Central memory CD8-positive, alpha-beta T cell (primary cell): ENCODE measurements at places on chromosomes 2 and 18.

GRCh38 chr2:30134582-30134981 is 12.2 kb upstream of the YPEL5 start:
- no peak for DNase-seq
- peaks cover 28% of the 10 kb centered on the region for H3K27me3 ChIP-seq
- no peaks in the 10 kb centered on the region for H3K4me1 ChIP-seq
- no peak overlapping the region for H3K27ac ChIP-seq
- no peak overlapping the region for H3K4me3 ChIP-seq
- H3K36me3 ChIP-seq, result peaks cover 2% of the 10 kb centered on the region

GRCh38 chr2:176931588-176932563 is 280.7 kb upstream of the HNRNPA3 start:
- H3K36me3 ChIP-seq, result peaks cover 4% of the 10 kb centered on the region
- peak overlapping the region; percentile 56 for H3K4me3 ChIP-seq
- no peaks in the 10 kb centered on the region for H3K27me3 ChIP-seq
- H3K27ac ChIP-seq, result peak overlapping the region; percentile 67

DNA sequence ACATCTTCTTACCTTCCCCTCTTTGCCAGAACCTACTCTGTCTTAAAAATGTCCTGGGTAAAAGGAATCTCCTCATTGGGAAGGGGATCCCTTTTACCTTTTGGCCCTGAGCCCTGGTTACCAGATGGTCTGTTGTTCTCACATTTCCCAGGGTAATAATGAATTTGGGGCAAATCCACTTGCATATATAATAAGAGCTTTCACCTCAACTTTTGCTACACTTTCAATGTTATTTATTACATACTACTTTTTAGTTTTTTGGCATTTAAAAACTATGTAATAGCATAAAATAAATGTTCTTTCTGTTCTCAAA is 15.0 kb downstream of the CERS6 start:
- no peaks in the 10 kb centered on the region for H3K27me3 ChIP-seq
- H3K27ac ChIP-seq, result no peak overlapping the region
- DNase-seq, result no peak
- no peaks in the 10 kb centered on the region for H3K36me3 ChIP-seq

DNA sequence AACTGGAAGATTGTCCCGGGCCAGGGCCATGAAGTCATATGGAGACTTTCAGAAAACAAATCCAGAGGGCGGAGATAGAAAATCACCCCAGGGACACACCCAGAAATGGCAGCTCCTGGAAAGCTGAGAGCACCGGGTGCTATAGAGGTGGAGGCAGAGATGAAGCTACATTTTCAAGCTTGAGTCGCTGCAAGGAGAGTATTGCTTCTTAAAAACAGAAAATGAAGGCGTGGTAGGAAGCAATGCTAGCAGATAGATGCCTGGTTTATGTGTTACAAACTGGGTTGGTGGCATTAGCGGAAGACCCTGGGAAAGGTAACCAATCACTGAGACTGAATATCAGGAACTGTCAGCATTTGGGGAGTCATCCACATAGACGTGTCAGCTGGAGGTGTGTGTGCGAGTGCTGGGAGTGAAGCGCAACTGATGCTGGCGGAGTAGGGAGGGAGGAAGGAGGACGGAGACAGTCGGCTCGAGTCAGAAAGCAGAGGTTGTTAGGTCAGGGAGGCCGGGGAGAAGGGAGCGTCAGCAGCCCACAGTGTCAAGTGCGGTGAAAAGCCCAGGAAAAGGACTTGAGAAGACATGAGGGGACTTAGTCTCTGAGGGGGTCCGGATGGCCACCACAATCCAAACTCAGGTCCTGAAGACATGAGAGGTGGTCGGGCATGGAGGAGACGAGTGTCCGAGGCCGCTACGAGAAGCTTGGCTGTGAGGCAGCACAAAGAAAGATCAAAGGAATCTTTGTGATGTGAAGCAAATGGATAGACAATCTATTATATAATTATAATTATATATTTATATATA is 45.4 kb downstream of the C18orf63 start:
- H3K27me3 ChIP-seq, result peaks cover 28% of the 10 kb centered on the region
- peaks cover 2% of the 10 kb centered on the region for H3K36me3 ChIP-seq
- H3K4me1 ChIP-seq, result no peaks in the 10 kb centered on the region

- DNase-seq, result no peak
- no peaks in the 10 kb centered on the region for H3K4me1 ChIP-seq
- no peak overlapping the region for H3K27ac ChIP-seq
- H3K4me3 ChIP-seq, result no peak overlapping the region
Measured at GRCh38 chr18:35851286-35851970, 121.1 kb upstream of the RMP24 start.

- DNase-seq, result no peak
- peaks cover 1% of the 10 kb centered on the region for H3K36me3 ChIP-seq
- H3K4me3 ChIP-seq, result no peak overlapping the region
- H3K27me3 ChIP-seq, result no peaks in the 10 kb centered on the region
- no peak overlapping the region for H3K27ac ChIP-seq
- no peaks in the 10 kb centered on the region for H3K4me1 ChIP-seq
Measured at GRCh38 chr2:19219060-19219459, 139.4 kb downstream of the OSR1 start.

GRCh38 chr18:49999128-49999527 is 185.8 kb upstream of the ACAA2 start:
- no peak for DNase-seq
- no peak overlapping the region for H3K4me3 ChIP-seq
- no peak overlapping the region for H3K27ac ChIP-seq
- no peaks in the 10 kb centered on the region for H3K4me1 ChIP-seq
- no peaks in the 10 kb centered on the region for H3K36me3 ChIP-seq

DNA sequence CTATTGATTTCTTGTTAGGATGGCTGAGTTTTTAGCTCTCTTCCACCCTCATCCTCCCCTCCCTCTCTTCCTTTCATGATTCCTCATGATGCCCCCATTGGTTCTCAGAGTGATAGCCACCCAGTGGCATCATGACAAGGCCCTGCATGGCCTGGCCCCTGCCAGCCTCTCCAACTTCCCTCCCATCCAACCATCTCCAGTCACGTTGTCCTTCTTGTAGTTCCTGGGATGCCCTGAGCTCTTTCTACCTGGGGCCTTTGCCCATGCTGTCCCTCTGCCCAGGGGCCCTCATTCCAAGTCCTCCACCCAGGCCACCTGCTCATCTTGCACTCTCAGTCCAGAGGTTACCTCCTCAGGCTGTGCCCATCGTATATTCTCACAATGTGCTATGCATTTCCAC is 247.5 kb downstream of the TFCP2L1 start:
- H3K27ac ChIP-seq, result no peak overlapping the region
- peaks cover 10% of the 10 kb centered on the region for H3K27me3 ChIP-seq
- no peaks in the 10 kb centered on the region for H3K36me3 ChIP-seq
- H3K4me3 ChIP-seq, result no peak overlapping the region
- DNase-seq, result no peak
- no peaks in the 10 kb centered on the region for H3K4me1 ChIP-seq

GRCh38 chr2:194495046-194495445 is 1162.0 kb upstream of the SLC39A10 start:
- H3K4me1 ChIP-seq, result no peaks in the 10 kb centered on the region
- no peaks in the 10 kb centered on the region for H3K36me3 ChIP-seq
- H3K27ac ChIP-seq, result no peak overlapping the region
- no peaks in the 10 kb centered on the region for H3K27me3 ChIP-seq
- no peak overlapping the region for H3K4me3 ChIP-seq
- DNase-seq, result no peak

GRCh38 chr2:209666296-209666695 is 105.3 kb upstream of the UNC80 start:
- H3K4me1 ChIP-seq, result no peaks in the 10 kb centered on the region
- no peak overlapping the region for H3K27ac ChIP-seq
- H3K4me3 ChIP-seq, result no peak overlapping the region
